Stimulated activated CD8-positive, alpha-beta memory T cell treated with anti-CD3 and anti-CD28 coated beads, Interleukin-7, amount 100 ng/mL, for 48 hours (primary cell): ENCODE measurements at places on chromosomes 6 and 20.

DNA sequence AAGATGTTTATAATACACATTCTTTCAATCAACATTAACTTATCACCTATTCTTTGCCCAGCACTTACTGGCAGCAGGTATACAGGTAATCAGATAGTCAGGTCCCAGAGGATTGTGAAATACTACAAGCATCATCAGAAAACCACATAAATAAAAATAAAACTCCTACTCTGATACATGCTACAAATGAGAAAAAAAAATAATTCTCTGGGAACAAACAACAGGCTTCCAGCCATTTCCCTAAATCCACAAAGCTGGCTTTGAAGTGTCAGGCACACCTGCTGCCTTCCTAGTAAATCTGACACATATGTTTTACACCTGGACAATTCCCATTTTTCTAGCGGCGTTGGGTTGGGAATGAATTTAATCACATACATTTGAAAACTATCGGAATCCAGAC, 384.5 kb upstream of the CDH4 start:
- DNase-seq = no peak

GRCh38 chr6:108002365-108003221, 44.6 kb upstream of the SEC63 start:
- DNase-seq = no peak

DNA sequence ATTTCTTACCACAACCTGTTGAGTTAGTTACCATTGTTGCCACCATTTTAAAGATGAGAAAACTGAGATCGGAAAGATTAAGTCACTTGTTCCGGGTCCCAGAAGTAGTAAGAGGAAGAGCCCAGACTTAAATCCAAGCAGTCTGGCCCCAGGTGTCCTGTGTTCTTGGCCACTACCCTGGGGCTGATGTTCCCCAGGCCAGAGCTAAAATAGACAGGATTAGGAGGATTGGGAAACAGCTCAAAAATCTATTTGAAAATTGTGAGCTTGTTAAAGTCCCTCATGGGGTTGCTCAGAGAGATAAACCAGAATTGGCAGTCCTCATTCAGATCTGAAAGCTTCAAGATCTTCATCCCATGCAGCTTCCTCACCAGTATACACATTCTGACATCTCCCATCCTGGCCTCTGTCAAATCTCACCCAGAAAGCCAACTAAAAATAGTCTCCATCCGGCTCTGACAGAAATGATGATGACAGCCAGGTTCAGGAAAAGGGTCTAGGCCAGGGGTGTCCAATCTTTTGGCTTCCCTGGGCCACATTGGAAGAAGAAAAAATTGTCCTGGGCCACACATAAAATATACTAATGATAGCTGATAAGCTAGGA, 62.0 kb downstream of the GFOD1 start:
- DNase-seq = no peak

- no peak for DNase-seq
Observed at GRCh38 chr6:12116978-12117377, 104.9 kb downstream of the HIVEP1 start.

GRCh38 chr6:74568861-74569260, 637.0 kb downstream of the COL12A1 start:
- no peak for DNase-seq

DNA sequence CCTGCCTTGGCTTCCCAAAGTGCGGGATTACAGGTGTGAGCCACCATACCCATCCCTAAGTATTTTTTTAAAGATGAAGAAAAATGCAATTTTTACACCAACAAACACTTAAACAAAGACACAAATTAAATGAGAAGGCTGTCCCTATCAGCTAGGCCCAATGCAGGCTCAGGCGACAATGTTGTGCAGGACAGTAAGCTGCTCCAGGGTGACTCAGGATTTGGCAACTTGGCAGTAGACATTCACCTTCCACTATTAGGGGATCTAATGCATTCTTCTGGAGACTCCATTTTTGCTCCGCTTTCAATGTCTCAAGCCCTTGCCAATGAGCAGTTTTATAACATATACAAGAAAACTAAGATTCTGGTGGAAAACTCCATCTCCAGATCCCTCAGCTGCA, 19.7 kb downstream of the NDRG3 start:
- no peak for DNase-seq

DNA sequence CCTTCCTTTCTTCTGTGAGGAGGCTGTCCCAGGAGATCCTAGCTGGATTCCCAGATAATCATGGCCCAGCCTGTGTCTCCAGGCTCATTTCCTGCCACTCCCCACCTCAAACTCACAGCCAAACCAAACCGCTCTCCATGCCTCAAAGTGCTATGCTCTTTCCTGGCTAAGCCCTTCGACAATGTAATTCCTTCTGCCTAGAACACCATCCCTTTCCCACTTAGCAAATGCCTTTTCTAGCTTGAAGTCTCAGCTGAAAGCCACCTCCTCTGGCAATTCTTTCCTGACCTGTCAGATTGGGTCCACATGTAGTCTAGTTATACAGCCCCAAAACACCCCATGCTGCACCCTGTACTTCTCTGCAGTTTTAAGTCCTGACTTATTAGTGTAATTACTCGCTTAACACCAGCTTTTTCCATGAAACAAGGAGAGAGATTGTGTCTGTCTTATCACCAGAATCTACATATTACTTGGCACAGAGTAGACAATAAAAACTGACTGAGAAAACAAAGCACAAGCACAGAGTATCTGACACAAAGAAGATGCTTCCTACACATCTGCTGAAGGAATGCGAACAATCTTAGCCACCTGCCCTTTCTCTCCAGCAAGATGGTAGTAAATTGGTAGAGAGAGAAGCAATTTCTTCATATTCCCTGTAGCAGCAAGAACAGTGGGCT, 5.4 kb downstream of the TRIM26 start:
- DNase-seq = no peak

- DNase-seq = no peak
Observed at GRCh38 chr6:168825226-168826077, 384.5 kb downstream of the SMOC2 start.

DNA sequence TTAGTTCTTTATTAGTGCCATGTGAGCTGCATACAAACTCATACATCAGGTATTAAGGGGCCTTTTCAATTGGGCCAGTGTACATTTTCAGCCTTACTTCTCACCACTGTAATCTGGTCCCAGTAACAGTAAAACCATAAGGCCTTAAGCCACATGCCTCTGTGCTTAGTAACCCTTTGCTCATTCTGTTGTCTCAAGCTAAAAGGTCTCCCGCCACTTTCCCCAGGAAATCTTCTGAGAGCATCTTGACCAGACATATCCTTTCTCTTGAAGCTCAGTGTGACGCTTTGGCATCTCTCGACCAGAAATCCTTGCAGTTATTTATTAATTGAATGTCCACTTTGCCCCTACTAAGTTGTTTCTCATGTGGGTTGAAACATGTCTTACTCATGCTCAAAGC, 68.0 kb downstream of the CYP39A1 start:
- no peak for DNase-seq

DNA sequence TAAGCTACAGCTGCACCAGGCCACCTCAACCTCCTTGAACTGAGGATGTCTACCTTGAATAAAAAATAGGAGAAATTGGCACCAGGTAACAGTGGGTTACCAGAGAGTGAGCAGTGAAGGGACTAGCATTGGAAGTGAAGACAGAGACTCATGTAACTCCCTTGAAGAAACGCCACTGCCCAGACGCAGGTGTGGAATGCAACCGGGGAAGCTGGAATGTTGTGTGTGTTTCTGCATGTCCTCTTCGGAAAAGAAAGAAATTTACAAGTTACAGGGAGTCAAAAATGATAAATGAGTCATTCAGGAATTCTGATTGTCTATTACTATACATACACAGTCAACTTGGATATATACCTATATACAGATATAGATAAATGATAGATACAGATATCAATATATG, 514.7 kb upstream of the AGPAT4 start:
- no peak for DNase-seq

DNA sequence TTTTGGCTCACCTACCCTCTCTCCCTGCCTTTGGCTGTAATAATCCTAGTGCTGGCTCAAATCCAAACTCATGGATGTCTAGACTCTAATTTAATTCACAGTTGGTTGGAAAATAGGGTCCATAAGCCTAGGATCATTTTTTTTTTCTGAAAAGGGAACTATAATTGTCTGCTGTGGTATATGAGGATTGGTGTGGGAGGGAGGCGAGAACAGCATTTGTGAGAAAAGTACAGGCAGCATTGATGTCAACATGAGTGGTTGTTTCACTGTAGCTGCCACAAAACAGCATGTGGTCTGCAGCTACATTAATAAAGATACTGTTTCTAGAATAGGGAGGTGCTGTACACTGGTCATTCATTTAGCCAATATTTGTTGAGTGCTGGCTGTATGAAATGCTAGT, 18.6 kb upstream of the POLR1H start:
- DNase-seq = no peak

- DNase-seq = no peak
Observed at GRCh38 chr20:7078804-7079203, 311.3 kb downstream of the BMP2 start.

- no peak for DNase-seq
Observed at GRCh38 chr6:166715065-166715464, 88.0 kb upstream of the RPS6KA2 start.
